ENCODE measurements at places on chromosomes 11 and 22. TPM values are rescaled to one million over a fixed set of nuclear protein-coding genes. Genes with fewer than 3 reads are reported as not detected.

- no peaks in the 10 kb centered on the region for H3K27me3 ChIP-seq
- H3K4me1 ChIP-seq: peaks cover 17% of the 10 kb centered on the region
- no peak overlapping the region for H3K4me3 ChIP-seq
- no peak overlapping the region for H3K27ac ChIP-seq
Measured at GRCh38 chr11:87255589-87255988, 217.9 kb downstream of the TMEM135 start.

GRCh38 chr22:37990301-37990700 is 5.9 kb upstream of the SOX10 start:
- no peak overlapping the region for H3K4me3 ChIP-seq
- no peak overlapping the region for H3K27ac ChIP-seq
- no peaks in the 10 kb centered on the region for H3K27me3 ChIP-seq

SNAP29 gene
- total RNA-seq: 22.1 TPM

DTX4 gene
- total RNA-seq: 0.49 TPM

CCDC73 gene
- not detected for total RNA-seq

PGA5 gene
- total RNA-seq: not detected

INPP5J gene
- 0.44 TPM for total RNA-seq

All from activated naive CD8-positive, alpha-beta T cell treated with anti-CD3 and anti-CD28 coated beads for 36 hours (primary cell).